Activated CD8-positive, alpha-beta memory T cell treated with anti-CD3 and anti-CD28 coated beads, Interleukin-2, amount 10 ng/mL, durations not matched to agents 7 days and 5 days (primary cell): ENCODE measurements at places on chromosomes 3 and 15.
A peak's percentile ranks its signal among the peaks of the same experiment; 100 is the strongest.

DNA sequence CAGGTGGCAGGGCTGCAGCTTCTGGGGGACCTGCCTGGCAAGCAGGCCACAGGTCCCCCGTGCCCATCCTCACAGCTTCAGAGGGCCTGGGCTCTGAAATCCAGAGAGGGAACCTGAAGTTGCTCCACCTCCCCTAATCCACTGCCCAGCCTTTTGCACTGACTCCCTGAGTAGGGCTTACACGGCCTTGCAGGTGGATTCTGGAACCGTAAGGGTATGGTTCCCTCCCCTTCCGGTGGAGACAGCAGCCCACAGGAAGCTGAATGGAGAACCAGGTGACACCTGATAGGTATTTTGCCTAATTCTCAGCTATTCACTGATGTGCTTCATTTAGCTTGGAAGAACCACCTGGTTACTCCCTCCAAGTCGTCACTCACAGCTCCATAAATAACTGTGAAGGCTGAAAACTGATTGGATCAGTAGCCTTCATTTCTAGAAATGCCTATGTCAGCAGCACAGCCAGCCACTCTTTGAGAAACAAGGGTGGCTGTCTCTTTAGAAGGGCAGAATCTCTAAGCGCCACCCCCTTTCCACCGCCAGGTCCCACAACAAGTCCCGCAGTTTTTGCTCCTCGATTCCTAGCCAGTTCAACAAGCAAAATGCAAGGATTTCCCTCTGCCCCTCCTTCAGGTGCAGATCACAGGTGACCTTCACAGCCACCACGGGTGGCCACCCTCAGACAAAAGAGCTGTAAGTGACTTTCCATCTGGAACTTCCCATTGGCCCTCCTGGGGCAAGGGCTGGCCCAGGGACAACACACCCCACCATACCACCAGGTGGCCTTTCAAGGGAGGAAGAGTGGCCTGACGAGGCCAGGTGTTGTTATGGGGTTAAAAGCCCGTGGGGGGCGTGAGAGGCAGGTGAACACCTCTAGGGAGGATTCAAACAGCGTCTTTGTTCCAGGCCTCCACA is 112.9 kb downstream of the SEC22A start:
- DNase-seq = no peak

DNA sequence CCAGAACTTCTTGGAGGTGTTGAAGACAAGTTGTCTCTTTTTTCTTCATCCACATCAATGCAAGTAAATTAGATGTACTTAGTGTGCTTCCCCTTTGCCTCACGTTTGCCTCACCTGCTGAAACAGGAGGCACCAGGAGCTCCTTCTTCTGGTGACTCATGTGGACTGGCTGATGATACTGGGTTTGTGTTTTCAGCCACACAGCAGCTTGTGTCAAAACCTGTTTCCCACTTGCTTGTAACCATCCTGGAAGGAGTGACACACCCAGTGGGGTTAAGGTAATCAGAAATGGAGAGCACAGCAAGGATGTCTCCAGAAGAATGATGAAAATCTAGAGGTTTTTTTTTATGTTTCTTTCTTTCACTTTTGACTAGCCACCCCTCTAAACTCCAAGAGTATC is 143.3 kb upstream of the RBMS3 start:
- DNase-seq = no peak

DNA sequence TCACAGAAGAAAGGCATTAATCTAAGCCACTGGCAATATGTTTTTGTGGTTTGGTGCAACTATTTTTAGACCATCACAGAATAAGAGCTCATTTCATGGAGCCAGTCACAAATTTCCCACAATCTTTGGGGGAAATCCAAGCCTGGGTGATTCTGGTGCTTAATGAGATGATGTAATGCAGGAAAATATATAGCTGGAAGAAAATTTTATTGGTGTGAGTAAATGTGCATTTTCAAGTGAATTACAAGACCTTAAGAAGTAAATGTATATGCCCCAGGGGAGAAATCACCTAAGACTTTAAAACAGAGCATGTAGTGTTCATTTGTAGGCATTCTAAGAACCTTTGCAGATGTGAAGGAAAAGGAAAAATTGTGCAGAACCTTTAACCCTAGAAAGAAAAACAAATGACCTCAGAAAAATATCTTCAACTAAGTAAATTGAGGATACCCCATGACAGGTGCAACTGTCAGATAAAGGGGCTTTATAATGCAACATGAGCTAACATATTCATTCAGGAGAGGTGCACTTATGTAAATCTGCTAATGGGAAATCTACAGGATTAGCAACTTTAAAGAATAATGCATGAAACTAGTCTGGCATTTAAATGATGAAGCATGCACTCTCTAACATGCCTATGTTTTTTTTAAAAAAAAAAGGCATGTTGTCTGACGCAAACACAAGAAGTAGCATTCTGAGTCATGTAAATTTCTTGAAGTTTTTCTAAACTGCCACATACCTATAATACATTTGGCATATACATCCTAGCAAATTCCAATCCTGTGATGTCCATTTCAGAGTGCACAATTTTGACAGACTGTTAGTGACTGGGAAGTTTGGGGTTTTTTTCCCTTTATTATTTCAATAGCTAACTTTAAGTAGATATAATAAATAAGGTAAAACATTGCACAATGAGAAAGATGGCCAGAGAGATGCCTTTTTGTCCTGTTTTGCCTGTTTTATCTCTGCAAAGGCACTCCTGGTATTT is 105.1 kb downstream of the MEX3B start:
- DNase-seq = no peak

- DNase-seq = no peak
These were observed 244.6 kb downstream of the ARPP21 start for GRCh38 chr3:35883929-35884328.

DNA sequence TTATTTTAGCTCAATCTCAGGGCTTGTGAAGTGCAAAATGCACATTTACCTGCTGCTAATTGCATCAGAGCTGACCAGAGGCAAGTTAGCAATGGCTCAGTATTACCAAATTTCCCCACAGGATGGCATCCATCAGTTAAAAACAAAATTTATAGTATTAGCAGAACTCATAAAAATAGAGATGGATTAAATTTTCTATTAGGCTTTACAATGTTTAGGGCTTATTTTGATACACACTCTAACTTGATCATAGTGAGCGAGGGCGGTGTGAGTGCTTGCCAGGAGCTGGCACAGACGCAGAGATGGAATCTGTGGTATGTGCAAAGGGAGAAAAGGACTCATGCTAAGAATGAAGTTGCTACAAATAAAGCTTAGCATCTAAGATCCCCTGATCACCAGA is 241.0 kb downstream of the NSUN3 start:
- no peak for DNase-seq

GRCh38 chr3:177356952-177357351 is 159.7 kb upstream of the TBL1XR1 start:
- DNase-seq = no peak

- DNase-seq = no peak
These were observed 7.7 kb upstream of the IVD start for GRCh38 chr15:40397688-40398412.

DNA sequence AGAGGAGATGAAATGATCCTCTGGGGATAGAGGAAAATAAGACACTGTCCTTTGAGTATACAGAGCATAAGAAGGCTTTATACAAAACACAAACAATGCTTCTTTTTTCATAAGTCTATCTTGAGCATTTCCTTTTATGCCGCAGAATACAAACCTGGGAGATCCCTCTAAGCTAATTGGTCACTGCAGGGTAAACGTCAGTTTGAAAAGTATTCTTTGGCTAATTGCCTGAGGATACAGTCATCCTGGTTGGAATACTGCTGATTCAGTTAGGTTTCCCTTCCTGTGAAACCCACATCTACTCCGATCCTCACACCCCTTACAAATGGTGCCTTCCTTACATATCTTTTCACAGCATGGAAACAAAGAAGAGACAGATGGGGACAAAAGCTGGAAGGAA is 10.6 kb downstream of the WNT5A start:
- no peak for DNase-seq

GRCh38 chr15:83602021-83602420 is 51.9 kb upstream of the ADAMTSL3 start:
- DNase-seq = no peak

- DNase-seq = no peak
These were observed 51.9 kb downstream of the TBL1XR1 start for GRCh38 chr3:177145381-177145780.

DNA sequence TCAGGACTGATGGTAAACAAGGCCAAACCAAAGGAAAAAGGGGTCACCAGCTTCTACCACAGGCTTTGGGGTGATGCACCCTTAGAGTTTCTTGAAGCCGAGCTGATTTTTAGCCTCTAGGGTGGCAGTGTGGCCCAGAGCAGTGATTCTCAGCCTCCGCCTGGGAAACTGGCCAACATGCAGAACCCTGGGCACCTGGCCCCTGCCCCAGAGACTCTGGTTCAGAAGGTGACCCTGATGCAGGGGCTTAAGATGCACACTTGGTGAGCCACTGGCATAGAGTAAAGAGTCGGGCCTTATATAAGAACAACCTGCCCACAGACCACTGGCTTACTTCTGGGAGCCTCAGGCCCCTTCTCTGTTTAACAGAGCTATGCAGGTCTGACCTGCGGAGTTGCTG is 44.5 kb downstream of the SYNM start:
- no peak for DNase-seq

GRCh38 chr3:38630606-38631005 is 18.9 kb downstream of the SCN5A start:
- DNase-seq = no peak

DNA sequence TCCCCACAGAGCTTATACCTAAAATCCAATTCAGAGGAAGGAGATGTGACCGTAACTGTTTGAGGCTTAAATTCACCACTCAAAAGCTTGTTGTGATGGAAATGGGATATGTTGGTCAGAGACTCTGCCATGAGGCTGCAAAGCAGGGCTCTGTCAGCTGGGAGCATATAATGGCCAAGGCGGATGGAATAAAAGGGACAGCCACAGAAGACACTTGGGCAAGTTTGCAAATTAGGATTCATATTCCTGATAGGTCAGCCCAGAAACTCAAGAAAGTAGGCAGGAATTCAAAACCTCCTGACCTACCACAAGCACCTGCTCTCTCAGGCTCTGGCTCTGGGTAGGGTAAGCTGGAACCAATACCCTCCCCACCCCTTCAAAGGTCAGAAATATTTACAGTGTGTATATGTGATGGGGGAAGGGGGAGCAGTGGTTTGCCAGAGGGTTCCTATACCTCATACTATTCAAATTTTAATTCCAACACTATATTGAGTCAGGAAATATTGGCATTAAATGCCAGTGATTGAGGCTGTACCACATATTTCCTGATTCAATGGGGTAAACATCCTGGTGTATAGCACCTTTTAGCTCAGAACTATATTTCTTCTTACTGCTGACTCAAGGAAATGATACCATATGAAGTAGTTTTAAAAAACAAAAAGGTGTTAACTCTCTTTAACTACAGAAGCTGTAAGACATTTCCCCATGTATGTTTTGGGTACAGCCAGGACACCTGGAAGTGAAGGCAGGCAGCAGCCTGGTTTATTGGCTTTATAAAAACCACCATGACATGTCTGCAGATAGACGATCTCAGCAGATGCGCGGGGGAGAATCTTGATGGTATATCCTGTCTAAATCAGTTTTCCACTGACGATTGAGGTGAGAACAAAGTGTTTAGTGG is 19.2 kb downstream of the FYCO1 start:
- DNase-seq = peak; percentile 60

- peak; percentile 79 for DNase-seq
These were observed at the start of gene SCG3 for GRCh38 chr15:51681303-51681963. SCG3 (plus strand) TSS chr15:51681503; CDS start chr15:51681756, 253 bp downstream.

GRCh38 chr3:50574444-50574831 is 5.1 kb downstream of the HEMK1 start:
- peak; percentile 85 for DNase-seq

GRCh38 chr3:31345581-31345980 is 187.1 kb upstream of the STT3B start:
- no peak for DNase-seq

DNA sequence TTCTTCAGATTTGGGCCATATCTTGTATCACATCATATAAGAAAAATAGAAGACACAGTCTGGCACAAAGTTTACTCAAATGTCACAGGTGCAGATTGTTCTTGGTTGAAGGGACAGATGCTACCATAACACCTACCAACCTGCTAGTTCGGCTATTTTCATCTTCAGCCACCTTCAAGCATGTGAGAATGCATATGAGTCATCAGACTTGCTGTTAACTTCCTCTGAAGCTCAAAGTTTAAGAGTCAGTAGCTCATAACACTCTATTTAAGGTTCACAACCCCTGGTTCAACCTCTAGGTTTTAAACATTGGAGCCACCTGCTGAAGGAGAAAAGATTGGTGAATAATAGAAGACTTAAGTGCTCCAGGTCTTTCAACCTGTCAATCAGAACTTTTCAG is 522.8 kb downstream of the NLGN1 start:
- DNase-seq = no peak

GRCh38 chr15:91357011-91357410 is 257.0 kb downstream of the SV2B start:
- no peak for DNase-seq

- DNase-seq = no peak
These were observed 2.3 kb upstream of the MYL3 start for GRCh38 chr3:46865546-46865945.

- peak; percentile 68 for DNase-seq
These were observed 4.4 kb downstream of the DALRD3 start for GRCh38 chr3:49013738-49014660.

DNA sequence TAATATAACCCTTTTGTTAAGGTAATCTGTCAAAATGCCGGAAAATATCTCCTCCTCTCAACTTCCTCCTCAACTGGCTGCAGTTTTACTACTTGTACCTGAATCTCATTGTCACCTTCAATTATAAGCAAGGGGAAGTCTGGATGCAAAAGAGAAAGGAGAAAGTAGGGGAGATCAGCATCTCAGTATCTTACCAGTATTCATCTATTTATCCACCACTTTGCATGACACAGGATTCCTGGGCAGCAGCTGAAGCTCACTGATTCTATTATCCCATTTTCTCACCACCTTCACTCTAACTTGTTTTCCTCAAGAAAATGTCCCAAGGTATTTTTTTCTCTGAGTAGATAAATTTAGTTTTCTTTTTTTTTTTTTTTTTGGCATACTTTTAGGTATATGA is 440.5 kb upstream of the CBLB start:
- no peak for DNase-seq

- DNase-seq = peak; percentile 72
These were observed 3.6 kb downstream of the PDIA3 start for GRCh38 chr15:43749690-43750345.

GRCh38 chr15:89648106-89649012 is 6.9 kb downstream of the KIF7 start:
- DNase-seq = no peak

DNA sequence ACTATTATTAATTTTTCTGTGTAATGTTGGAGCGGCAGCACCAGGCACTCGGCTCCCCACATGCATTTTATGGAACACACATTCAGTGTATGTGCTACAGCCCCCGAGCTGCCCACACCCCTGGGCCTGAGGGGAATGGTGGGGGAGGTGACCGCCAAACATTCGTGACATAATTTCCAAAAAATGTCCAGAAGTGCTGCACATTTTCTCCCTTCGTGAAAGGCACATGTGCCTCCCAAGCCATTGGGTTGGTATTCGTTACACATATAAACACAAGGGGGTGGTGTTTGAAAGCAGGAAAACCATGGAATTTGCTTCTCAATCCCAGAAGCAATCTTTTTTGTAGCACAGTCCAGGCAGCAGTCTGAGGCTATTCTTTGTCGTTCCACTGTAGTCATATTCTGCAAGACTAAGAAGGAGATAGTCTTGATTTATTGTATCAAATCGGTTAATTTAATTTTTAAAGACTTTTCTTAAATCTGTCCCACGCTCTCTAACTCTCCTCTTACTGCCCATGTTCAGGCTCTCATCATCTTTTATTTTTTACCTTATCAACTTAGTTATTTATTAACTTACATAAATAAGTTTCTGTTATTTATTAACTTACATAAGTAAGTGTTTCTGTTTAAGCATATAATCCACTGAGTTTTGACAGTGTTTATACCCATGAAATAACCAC is 39.2 kb upstream of the POLR2M start:
- no peak for DNase-seq

GRCh38 chr3:125382298-125382697 is 7.2 kb upstream of the ZNF148 start:
- DNase-seq = no peak
